ENCODE measurements at places on chromosomes 2 and 18. TPM values are rescaled to one million over a fixed set of nuclear protein-coding genes. Genes with fewer than 3 reads are reported as not detected.

CYP26B1 gene
- total RNA-seq: 41.9 TPM

DNAH7 gene
- total RNA-seq: 0.45 TPM

FSIP2 gene
- 0.29 TPM for total RNA-seq

CLHC1 gene
- total RNA-seq: 5.2 TPM

ST8SIA5 gene
- total RNA-seq: 1.5 TPM

KIAA2012 gene
- total RNA-seq: not detected

CIB4 gene
- total RNA-seq: not detected

AQP12B gene
- not detected for total RNA-seq

ZNF804A gene
- not detected for total RNA-seq

UGT1A10 gene
- not detected for total RNA-seq

CRYBA2 gene
- total RNA-seq: not detected

ATG16L1 gene
- total RNA-seq: 20.5 TPM

MATN3 gene
- total RNA-seq: 1.2 TPM

SLC16A14 gene
- 2.5 TPM for total RNA-seq

STK17B gene
- 67.7 TPM for total RNA-seq

FER1L5 gene
- total RNA-seq: 0.06 TPM

KCNE4 gene
- total RNA-seq: 15.0 TPM

VWC2L gene
- total RNA-seq: not detected

ELAC1 gene
- total RNA-seq: 6.2 TPM

NLRC4 gene
- 7.9 TPM for total RNA-seq

MAP3K19 gene
- not detected for total RNA-seq

HOXD9 gene
- total RNA-seq: 6.1 TPM

NEUROD1 gene
- not detected for total RNA-seq

LAMA1 gene
- 7.9 TPM for total RNA-seq

DGUOK gene
- total RNA-seq: 44.2 TPM

IGFBP5 gene
- total RNA-seq: 497 TPM

UGT1A9 gene
- not detected for total RNA-seq

FTCDNL1 gene
- total RNA-seq: 4.4 TPM

MEIS1 gene
- total RNA-seq: 31.7 TPM

NRP2 gene
- 66.7 TPM for total RNA-seq

GPR39 gene
- total RNA-seq: 1.3 TPM

C2orf72 gene
- total RNA-seq: not detected

C2orf74 gene
- 6.9 TPM for total RNA-seq

SERPINB11 gene
- total RNA-seq: not detected

ZNF236 gene
- total RNA-seq: 14.5 TPM

CGREF1 gene
- total RNA-seq: 11.0 TPM

CCDC178 gene
- 3.7 TPM for total RNA-seq
